ENCODE measurements at places on chromosomes 7 and 10.

DNA sequence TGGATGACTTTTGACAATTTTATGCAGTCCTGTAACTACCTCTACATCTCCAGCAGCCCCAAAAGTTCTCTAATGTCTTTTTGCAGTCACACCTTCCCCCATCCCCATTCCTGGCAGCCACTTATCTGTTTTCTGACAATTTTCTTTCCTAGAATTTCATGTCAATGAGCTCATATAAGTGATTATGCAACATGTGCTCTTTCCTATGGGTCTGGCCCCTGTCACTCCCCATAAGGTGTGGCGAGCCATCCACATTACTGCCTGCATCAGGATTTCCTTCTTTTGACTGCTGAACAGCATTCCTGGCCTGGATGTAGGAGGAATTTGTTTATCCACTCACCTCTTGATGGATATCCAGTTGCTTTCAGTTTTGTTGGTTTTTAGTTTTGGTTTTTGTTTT lies 146.7 kb upstream of the MGMT start:
- no peak for DNase-seq

DNA sequence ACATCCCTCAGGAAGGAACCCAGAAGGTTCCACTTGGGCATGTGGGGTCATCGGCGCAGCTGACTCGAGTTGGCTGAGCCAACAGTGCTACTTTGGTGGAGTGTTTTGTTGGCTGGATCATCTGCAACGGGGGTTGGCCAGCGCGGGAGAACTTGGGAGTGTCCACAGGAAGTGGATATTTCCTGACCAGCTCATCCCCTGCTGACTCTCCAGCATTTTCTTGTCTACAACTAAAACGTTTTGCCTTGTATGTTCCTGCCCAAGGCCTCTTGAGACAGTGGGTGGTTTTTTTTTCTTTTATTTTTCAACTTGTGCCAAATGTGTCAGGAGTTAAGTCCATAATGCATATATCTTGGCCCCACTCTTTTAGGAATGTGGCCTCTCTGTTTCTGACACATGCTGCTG lies 208.6 kb downstream of the ZNF365 start:
- DNase-seq: no peak

DNA sequence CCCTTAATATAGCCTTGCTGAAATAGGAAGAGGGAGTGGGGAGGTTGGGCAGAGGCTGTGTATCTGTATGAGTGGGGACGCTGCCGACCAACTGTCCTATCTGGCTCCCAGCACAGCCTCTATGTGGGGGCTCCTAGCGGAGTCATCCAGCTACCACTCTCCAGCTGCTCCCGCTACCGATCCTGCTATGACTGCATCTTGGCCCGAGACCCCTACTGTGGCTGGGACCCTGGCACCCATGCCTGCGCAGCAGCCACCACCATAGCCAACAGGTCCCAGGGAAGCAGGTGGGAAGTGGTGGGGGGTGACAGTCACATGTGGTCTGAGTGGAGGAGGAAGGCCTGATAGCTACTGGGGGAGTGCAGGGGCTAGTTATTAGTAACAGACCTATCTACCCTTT lies 6.6 kb downstream of the MRPL43 start:
- DNase-seq: no peak

DNA sequence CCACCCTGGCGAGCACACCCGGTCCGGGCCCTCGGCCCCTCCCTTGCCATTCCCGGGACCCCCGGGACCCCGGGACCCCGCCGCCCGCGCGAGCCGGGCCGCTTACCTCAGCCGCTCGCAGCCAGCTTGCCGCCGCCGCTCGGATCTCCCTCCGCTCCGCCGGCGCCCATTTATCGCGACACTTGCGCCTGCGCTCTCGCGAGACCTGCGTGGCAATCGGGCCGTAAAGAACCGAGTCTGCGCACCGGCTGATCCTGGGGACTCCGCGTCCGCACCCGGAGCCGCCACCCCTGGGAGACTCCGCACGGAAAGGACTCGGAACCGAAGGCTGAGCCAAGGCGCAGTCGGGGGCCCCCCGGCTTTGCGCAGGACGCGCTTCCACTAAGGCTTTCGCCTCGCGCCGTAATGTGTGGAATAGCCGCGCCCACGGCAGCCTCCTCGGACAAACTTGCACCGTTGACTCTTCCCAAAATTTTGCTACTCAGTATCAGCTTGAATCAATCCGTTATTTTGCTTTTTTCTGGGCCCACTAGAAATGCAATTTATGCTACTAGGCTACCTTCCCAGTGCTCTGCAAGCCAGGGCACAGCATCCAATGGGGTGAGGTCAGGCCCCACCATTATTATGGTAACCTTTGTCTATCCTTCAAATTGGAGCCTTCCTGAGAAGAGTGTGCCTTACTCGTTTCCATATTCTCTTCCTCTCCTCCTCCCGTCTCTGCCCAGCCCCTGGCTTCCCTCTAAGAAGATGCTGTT lies at the start of gene MAD1L1:
MAD1L1 (minus strand) TSS at position 180 of the 755 bp plus-strand sequence. CDS start 2,812 bp downstream, outside the sequence.
- no peak for DNase-seq

DNA sequence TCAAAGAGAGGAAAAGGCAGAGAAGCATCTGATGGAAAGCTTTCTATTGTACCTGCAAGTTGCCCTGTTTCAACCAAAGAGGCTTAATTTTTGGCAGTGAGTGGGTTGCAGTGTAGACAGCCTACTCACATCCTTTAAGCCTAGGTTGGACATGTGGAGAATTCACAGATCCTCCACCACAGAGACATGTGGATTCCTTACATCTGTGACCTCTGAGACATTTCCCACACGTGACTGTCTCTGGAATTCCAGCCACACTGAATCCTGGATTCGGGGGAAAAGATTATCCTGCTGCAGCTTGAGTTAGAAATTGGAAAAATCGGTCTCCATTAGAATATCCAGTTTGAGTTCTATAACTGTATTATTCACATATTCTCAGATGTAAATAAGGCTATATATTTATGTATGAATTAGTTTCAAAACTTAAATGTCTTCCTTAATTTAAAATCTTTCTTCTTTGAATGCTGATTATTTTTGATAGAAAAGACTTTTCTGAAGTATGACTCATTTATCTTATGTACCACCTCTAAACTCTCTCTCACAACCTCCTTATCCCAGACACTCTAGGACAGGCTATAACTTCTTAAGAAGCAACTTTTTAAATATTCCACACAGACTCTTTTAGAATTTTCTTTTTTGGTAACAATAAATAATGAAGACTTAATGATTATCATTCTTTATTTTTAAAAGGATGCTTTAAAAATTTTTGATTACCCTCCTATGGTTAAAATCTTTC lies 123.3 kb downstream of the TWIST1 start:
- DNase-seq: no peak

GRCh38 chr7:148700661-148701064 lies 2.0 kb downstream of the CUL1 start:
- DNase-seq: no peak

- no peak for DNase-seq
Observed at GRCh38 chr10:126225672-126226008, 162.6 kb downstream of the ADAM12 start.

- DNase-seq: no peak
Observed at GRCh38 chr10:122521011-122521410, 39.5 kb upstream of the DMBT1 start.

- no peak for DNase-seq
Observed at GRCh38 chr10:126242397-126243260, 145.6 kb downstream of the ADAM12 start.

DNA sequence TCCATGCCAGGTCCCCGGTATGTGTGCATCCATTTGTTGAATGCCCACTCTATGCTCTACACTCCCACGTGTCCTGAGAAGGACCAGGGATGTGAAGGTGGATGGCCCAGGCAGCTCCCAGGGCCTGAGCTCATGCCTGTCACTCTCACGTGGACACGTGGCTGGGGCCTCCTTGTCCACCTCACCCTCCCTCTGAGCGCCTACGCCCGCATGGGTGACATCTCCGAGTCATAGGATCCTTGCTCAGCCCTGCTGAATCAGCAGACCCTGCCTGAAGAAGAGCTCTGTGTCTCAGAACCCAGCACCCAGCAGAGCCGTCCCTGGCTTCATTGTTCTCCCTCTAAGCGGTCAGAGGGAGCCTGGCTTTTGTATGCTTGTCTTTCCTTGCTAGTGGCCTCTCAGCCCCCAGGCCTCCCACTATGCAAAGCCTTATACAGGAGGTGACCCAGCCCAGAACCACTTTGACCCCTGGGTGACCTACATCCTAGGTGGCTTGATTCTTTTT lies 107.9 kb upstream of the PPIF start:
- no peak for DNase-seq

DNA sequence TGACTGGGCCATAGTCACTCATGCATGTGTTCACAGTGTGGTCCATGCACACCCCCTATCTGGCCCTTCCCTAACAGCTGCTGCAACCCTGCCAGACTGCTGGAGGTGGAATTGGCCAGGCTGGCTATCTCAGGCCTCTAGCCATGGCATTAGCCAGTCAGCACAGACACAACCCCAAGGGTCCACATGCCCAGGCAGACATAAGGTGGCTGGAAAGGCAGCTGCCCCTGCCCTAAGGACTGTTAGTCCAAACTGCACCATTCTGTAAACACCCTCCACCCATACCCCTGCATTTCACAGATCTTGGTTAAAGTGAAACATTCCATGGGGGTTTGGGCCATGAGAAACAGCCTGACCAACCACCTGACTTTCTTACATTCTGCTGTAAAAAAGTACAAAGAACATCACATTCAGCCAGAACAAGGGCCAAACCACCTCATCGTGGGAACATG lies 137.4 kb upstream of the KCNMA1 start:
- DNase-seq: no peak

GRCh38 chr10:101367569-101368453 lies 13.8 kb downstream of the BTRC start:
- DNase-seq: no peak

DNA sequence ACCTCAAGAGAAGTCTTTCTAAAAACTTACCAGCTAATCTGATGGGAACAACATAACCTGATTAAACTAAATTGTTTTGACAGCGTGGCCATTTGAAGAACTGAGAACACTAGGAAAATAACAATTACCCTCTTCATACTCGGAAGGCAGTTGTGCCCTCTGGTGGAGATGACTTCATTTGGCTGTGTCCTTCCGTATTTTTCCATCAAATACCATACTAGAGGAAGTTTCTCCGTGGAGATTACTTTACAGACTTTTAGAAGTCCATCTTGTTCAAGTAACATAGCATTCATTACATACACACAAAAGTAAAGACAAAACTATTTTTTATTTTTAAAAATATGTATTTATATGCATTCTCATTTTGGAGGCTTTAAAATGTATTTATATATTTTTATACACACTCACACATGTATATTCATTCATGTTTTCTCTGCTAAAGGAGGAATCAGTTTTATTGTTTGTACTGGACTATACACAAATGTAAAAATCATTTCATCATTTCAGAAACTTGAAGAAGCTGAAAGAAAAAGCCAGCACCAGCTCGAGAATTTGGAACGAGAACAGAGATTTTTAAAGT lies 25.2 kb downstream of the SMNDC1 start:
- DNase-seq: no peak

- no peak for DNase-seq
Observed at GRCh38 chr7:23065974-23066373, 39.6 kb upstream of the KLHL7 start.

DNA sequence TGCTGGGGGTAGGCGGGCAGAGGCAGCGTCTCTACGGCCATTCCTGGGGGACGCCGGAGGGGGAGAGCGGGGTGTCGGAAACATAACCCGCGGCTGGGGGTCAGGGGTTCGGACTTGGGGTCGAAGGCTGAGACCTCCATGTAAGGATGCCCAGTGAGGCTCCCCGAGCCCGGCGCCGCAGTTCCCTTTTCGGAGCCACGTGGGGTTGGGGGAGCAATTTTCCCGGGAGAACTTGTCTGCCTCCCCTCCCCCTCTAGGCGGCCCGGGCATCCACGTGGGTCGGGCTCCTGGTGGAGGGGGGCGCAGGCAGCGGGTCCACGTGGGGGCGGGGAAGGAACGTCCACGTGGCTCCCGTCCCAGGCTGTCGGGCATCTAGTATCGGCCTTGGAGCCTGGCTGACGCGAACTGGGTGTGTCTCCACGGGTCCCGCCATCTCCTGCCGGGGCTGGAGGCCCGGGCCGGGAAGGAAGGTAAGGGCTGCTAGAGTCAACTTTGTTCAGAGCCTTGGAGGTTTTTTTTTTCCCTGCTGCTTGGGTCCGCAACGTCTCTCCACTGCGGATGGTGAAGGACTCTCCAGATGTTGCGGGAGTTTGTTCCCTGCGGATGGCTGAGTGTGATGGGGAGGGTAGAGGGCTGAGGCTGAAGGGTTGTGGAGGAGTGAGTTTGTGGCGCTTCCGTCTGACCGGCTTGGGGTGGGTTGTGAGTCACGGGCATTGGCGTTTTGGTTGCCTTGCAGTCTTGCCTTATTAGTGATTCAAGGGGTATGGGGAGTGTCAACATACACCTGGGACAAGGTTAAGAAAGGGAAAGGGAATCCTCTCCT lies 744 bp downstream of the PPRC1 start:
- no peak for DNase-seq

DNA sequence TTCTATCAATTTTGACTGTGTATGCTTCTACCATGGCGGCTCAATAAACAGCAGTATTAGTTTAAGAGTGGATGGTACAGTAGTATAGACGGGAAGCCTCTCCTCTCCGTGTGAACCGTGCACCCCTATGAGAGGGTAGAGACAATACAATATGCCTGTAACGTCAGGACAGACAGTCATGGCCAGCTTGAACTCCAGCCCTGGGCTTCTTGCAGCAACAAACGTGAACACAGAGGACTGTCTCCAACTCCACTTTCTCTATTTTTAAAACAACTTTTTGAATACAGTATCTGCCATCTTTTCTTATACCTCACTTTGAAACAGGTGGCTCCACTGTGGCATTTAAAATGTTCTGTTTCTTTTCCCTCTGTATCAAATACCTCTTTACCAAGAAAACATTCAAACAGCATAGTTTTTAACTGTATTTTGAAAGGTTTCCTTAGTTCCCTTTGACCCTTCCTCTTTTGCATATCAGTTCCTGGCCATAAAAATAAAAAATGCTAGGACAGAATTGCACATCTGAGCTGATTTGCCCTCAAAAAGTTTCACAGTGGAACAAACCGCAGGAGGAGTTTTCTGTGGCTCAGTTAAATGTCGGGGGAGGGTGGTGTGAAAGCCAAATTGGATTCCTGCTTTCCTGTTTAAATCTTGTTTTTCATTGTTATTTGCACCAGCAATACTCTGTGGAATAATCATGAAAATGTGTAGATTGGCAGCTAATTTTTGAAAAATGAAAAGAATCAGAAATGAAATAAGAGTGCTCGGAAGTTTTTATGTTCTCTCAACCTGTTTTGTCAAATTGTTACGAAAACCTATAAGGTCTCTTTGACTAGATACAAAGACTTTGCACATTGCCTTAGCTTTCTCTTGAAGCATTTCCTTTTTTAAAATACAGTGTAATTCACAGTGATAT lies 8.0 kb downstream of the IKZF1 start:
- no peak for DNase-seq

DNA sequence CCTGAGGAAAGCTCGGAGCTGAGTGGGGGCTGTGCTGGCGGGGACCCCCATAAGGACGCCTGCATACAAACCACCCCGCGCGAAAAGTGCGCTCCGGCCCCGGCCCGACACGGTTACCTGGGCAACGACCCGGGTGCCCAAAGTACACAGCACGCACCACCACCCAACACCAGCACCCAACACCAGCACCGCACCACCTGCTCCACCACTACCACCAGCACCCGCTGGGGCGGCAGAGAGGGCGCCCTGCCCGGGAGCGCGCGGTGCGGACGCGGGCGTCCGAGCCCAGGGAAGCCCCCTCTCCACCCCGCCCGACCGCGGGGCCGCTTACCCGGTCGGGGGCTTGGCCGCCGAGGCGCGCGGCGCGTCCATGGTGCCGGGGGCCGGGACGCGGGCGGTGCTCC lies 345 bp downstream of the COBL start:
- no peak for DNase-seq

Measured in cerebellar nuclear complex (tissue), 1 donor.